HepG2 (cell line): ENCODE measurements at places on chromosomes 1 and 21. TPM values are rescaled to one million over a fixed set of nuclear protein-coding genes. Genes with fewer than 3 reads are reported as not detected.

Gene LRRC39
- 0.07 TPM in 1 of 2 replicates, not detected in the other for total RNA-seq

Gene SPRR2F
- not detected in 2 replicates for total RNA-seq

Gene APCS
- not detected in 2 replicates for total RNA-seq

Gene CYP4X1
- total RNA-seq: 0.07 TPM in 1 of 2 replicates, not detected in the other

Gene NPR1
- total RNA-seq: not detected in 2 replicates

Gene SLFNL1
- total RNA-seq: 0.07 TPM in 1 of 2 replicates, not detected in the other

Gene IL19
- not detected in 2 replicates for total RNA-seq

Gene LCE1C
- not detected in 2 replicates for total RNA-seq

Gene THEM5
- total RNA-seq: not detected in 2 replicates

Gene SLC35F3
- not detected in 2 replicates for total RNA-seq

Gene PRELP
- total RNA-seq: not detected in 2 replicates

Gene MROH9
- not detected in 2 replicates for total RNA-seq
